Tibial nerve (tissue), 4 donors: ENCODE measurements at places on chromosomes 7 and 10.

GRCh38 chr10:78623578-78624215 is 445.1 kb upstream of the ZMIZ1 start:
- no peak for DNase-seq

- DNase-seq = no peak
Measured at GRCh38 chr7:150313870-150314269, 9.3 kb upstream of the LRRC61 start.

- no peak for DNase-seq
Measured at GRCh38 chr10:124706462-124707143, 37.6 kb downstream of the FAM53B start.

DNA sequence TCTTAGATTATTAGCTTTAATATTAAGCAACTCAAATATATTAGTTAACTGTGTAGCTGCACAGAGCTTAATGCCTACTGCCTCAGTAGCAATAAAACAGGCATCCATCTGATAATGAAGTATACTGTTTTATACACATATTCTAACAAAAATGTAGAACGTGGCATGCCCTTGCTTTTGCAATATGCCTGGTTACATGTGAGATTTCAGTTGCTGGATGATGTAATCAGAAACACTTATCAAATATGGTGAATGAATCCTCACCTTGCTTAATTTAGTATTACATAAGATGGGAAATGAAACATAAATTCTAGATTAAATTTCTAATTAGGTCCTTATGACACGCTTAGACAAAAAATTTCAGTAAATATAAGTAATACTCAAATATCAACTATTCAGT is 8.0 kb downstream of the DNAJC1 start:
- no peak for DNase-seq

DNA sequence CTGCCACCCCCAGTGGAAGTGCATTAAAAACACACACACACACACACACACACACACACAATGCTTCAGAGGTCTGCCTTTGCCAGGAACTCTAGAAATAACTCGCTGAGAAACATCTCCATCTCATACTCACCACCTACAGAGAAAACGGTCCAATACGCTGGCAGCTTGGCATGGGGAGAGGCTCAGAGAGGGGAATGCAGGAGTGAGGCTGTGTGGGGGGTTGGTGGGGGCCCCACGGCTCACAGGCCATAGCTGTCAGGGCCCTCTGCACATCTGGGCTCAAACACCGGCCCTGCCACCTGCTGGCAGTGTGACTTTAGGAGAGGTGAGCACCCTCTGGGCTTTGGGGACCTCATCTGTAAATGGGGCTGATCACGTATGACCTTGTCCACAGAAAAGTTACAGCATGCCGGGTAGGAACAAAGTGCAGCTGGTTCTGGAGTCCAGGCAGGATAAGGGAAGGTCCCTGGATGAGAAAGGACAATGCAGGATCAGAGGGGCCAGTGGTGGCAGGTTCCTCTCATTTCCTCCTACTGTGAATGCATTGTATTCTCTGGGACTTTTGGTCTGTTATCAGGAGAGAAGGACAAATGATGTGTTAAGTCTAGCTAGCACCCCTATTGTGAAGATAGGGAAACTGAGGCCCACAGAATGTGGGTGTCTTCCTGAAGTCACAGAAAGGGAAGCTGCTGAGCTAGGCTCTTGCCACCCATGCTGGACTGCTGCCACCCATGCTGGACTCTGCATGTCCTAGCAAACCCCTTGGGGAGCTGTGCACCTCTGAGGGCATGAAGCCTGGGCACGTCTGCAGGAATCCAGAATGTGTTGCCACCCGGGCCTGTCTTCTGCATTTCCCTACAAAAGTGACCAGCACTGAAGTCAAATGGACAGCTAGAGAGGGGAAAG is 404.6 kb downstream of the RPS24 start:
- no peak for DNase-seq

GRCh38 chr10:104666106-104666505 is 25.0 kb downstream of the SORCS3 start:
- no peak for DNase-seq

- DNase-seq = no peak
Measured at GRCh38 chr7:134365341-134366054, 48.8 kb upstream of the SLC35B4 start.

GRCh38 chr10:99429517-99430095 is 818 bp downstream of the GOT1 start:
- DNase-seq = no peak

GRCh38 chr10:77620731-77621130 is 16.9 kb downstream of the KCNMA1 start:
- DNase-seq = no peak

- DNase-seq = no peak
Measured at GRCh38 chr10:130432850-130433249, 296.7 kb downstream of the GLRX3 start.

- no peak for DNase-seq
Measured at GRCh38 chr7:70426249-70426880, 705.6 kb upstream of the GALNT17 start.

DNA sequence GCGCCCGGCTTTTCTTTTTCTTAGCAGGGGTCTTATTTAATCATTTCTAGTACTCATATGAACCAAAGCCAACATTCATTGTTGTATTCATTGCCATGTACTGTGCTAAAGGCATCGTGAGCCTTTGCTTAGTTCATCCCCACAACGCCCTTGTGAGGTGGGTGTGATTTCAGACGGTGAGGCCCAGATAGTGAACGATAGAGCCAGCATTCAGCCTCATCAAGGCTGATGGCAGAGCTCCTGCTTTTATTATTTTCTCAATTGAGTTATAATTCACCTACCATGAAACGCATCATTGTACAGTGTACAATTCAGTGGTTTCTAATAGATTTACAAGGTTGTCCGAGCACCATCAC is 50.1 kb downstream of the HK1 start:
- DNase-seq = no peak

- DNase-seq = no peak
Measured at GRCh38 chr10:6232225-6232807, 29.6 kb downstream of the PFKFB3 start.

GRCh38 chr7:94276795-94277194 is 117.9 kb upstream of the COL1A2 start:
- no peak for DNase-seq

DNA sequence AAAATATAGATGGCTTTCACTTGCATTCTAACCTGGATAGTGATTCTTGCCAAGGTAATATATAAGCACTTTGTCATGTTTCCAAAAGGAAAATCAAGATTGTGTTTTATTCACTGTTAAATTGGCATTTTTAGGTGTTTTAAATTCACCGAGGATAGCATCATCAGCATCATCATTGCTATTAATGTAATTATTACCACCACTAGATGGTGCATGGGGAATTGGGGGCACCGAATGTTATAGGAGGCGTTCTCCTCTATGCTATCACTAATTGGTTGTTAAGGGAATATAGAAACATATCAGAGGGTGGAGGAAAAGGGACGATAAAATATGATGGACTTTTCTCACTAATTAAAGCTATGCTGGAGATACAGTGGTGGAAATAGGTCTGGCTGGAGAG is 95.5 kb downstream of the CELF2 start:
- no peak for DNase-seq

DNA sequence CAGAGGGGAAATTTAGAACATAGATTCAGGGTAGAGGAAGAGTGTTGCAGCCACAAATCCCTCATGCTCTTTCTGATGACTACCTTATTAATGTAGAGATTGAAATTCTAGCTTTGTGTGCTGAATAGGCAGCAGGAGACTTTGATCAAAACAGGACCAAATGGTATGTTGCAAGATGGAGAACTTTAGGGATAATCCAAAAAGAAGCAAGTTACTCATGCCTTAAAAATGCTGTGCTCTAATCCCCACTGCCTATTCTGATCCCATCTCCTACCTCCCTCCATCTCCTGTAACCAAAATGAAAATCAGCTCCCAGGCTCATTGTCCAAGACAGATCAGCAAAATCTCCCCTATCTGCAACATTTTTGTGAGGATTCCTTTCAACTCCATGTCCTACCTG is 31.3 kb downstream of the CH25H start:
- DNase-seq = no peak

DNA sequence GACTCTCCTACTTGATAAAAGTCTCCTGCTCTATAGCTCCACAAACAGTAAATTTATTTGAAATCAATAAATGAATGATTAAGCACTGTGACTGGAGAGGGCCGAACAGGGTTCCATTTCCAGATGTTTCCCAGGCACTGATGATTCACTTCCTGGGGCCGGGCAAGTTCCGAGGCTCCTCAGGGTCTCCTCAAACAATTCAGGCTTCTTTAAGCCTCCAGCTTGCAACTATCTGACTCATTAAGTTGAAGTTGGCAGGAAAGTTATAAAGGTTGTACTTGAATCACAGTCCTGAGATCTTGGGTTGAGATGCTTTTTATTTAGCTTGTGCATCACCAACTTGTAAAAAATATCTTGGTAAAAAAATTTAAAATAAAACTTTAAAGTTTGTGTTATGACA is 612.9 kb downstream of the DNAJB6 start:
- DNase-seq = no peak

- DNase-seq = no peak
Measured at GRCh38 chr10:22612318-22612717, 102.1 kb downstream of the PIP4K2A start.

- DNase-seq = no peak
Measured at GRCh38 chr10:90969947-90970673, 49.2 kb upstream of the ANKRD1 start.

GRCh38 chr10:58412502-58412961 is 27.3 kb downstream of the TFAM start:
- DNase-seq = no peak

DNA sequence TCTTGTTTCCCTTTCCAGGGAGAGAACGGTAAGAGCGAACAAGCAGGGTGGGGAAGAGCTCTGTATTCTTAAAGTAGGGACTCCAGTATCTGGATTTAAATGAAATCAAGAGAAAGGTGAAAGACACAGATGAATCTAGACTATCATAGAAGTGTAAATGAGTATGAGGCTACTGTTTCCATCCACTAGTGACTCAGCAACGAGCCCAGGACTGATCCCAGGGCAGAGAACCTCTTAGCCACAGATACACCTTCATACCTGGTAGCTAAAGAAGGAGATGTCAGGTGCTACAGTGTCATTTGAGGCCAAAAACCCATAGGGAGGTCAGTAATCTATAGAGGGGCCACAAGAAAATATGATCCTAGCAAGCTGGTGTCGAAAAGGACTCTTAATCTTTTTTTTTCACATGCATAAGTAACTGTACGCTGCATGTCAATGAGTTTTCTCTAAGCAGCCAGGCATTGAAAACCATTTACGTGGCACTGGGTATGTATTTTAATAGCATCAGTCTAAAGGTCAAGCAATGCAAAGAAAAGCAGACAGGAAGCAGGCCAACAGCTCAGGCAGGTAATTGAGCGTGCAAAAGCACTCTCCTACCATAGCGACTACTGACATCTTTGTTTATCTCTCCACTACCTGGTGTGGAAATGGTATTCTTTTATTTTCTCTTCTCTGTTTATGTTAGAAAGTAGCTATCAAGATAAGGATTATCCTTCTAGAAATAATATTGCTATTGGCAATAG is 91.5 kb upstream of the EGR2 start:
- DNase-seq = no peak

GRCh38 chr7:13633857-13634256 is 355.6 kb downstream of the ETV1 start:
- DNase-seq = no peak

- DNase-seq = no peak
Measured at GRCh38 chr10:60424971-60425370, 35.3 kb upstream of the ANK3 start.

- DNase-seq = no peak
Measured at GRCh38 chr10:28922127-28922526, 244.8 kb downstream of the BAMBI start.
